NCI-H1436 (cell line): ENCODE measurements at places on chromosomes 12 and 14.

- no peak for DNase-seq
These were observed 8.8 kb downstream of the AICDA start for GRCh38 chr12:8603856-8604255.

- no peak for DNase-seq
These were observed 18.2 kb upstream of the STRAP start for GRCh38 chr12:15863984-15864383.

DNA sequence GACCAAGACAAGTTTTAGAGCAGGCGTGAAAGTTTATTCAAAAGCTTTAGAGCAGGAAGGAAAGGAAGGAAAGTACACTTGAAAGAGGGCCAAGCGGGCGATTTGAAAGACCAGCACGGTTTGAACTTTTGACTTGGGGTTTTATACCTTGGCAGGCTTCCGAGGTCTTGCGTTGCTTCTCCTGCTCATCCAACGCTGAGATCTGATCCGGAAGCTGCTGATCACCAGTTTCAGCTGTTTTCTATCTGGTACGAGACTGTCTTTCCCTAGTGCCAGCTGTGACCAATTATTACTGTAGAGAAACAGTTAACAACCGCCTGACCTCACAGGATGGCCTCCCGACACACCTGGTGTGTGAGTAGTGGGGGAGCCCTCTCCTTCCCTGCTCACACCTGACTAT lies 20.6 kb upstream of the SNRPF start:
- no peak for DNase-seq

DNA sequence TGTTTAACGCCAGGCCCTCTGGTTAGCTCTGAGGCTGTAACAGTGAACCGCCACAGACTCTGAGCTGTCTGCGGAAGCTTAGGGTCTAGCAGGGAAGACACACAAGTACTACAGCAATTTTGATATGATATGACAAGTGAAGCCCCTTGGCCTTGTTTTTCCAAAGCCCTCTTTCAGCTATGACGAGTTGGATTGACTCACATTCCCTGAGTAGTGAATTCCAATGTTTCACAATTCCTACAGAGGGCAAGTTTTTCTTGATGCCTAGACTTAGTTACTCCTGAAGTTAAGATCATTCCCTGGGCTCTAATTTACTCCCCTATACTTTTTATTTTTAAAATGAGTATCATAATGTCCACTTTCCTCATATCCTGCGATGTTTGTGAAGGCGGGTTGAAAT lies 53.3 kb upstream of the CISTR start:
- DNase-seq: no peak

GRCh38 chr12:104314242-104314614 lies 10.7 kb downstream of the EID3 start:
- DNase-seq: no peak

DNA sequence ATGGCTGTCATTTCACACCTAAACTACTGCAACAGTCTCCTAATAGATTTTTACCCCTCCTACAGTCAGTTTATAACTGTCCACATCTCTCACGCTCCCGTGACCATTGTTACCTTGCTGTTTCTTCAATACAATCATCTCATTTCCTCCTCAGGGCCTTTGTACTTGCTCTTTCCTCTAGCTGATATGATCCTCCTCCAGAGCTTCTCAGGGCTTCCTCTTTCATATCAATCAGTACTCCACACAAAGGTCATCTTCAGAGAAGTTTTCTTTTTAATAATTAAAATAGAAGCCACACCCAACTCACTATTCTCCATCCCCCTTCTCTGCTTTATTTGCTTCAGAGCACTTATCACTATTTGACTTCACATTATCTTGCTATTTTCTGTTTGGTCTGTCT lies 508.2 kb downstream of the NELL2 start:
- DNase-seq: no peak

- DNase-seq: no peak
These were observed 39.6 kb upstream of the CCDC198 start for GRCh38 chr14:57533214-57533613.

- no peak for DNase-seq
These were observed 98.4 kb downstream of the APAF1 start for GRCh38 chr12:98743362-98743953.

- DNase-seq: no peak
These were observed 802.0 kb downstream of the C12orf50 start for GRCh38 chr12:87227162-87227561.
